IMR-90 (cell line): ENCODE measurements at places on chromosomes 3 and 15.

DNA sequence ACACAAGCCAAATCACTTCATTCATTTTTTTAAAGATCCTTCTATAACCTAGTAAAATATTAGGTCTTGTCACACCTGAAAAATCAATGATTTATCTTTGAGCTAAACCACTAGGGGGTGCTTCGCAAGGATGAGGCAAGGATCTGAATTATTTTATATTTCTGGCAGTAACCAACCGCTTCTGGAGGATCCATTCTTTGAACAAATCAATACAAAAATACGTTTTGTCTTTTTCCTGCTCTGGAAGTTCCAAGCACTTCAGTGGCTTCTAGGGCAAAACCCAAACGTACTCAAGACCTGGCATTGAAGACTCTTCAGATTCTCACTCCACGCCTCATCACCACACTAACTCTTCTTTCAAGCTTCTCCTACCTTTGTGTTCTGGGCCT is 486 bp downstream of the LSG1 start:
- DNase-seq: peak; percentile 52

DNA sequence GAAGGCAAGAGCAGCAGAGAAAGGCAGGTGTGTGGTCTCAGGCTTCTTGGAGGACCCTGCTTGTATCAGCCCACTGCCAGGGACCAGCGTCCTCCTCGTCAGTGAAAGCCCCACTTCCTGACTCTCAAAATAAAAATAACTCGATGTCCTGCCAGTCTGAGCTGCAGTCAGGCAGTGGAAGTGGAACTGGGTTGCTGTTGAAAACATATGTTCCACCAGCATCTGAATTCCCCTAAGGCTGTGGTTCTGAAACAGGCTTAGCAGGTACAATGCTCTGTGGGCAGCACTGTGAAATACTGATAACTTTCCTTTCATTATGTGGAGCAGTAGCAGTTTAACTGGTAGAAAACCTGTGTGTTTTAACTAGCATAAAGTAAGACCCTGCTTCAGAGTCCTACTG is 121.6 kb upstream of the EIF1B start:
- no peak for DNase-seq

DNA sequence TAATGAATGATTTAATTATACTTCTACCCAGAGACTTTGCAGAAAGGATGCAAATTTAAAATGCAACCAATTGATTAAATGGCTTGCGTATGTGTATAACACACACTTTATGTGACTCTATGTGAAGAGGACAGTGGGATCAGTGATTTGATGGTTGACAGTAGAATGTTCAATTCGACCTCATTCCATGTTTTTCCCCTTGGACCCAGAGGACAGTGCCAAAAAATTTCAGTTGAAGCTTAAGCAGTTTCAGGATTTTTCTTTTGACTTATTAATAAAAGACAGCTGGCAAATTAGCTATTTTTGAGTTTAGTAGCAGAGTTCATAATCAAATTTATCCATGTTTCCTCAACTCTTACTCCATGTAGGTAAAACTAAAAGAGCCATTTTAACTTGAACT is 742.4 kb upstream of the NR2F2 start:
- DNase-seq: no peak

DNA sequence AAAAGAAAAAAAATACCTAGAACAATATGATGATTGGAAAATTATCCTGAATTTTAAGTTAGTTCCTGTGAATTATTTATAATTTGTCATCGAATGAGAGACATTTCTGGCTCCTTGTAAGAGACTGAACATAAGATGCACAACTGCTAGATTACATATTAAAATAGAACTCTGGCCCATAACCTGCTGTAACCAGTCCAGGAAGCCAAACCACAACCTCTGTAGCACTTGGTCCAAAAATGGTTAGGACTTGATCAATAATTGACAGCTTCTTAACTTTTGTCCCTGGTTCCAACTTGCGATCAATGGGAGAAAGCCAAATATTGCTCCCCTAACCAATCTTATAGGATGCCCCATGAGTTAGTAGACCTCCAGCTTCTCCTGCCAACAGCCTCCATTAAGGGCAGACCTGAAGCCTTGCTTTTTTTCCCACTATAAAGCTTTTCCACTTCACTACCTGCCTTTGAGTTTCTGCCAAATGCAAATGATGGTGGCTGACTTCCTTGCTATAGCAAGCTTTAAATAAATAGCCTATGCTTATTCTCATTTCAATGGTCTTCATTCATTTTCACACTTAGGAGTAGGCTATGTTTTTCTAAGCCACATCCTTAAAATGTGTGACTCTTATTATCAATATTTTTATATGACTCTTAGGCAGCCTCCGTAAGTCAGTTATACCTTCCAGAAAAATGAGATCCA is 224.0 kb upstream of the ARHGEF26 start:
- DNase-seq: no peak

- peak; percentile 91 for DNase-seq
Measured at GRCh38 chr15:63023351-63023945, 19.1 kb upstream of the TPM1 start.

GRCh38 chr3:18703798-18704197 is 278.7 kb upstream of the SATB1 start:
- no peak for DNase-seq

- no peak for DNase-seq
Measured at GRCh38 chr15:86399041-86399954, 319.6 kb downstream of the AGBL1 start.

GRCh38 chr3:140378571-140379340 is 299.1 kb upstream of the TRIM42 start:
- no peak for DNase-seq

- DNase-seq: no peak
Measured at GRCh38 chr15:101528108-101528916, 38.8 kb upstream of the PCSK6 start.

DNA sequence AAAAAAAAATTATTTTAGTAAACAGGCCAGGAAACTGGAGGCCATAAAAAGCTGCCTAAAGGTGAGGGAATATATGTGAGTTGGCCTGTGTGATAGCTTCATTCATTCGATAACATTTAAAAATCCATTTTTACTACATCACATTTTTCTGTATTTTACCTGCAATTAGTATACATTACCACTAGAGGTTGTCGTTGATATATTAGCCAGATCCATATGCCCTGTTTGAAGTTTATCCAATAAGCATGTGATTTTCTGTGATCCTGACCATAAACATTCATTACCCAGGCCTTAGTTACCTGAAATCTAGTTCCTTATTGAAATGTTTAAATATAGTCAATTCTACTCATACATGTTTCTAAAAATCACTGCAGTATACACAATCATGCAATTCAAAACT is 71.4 kb downstream of the ARNT2 start:
- no peak for DNase-seq

DNA sequence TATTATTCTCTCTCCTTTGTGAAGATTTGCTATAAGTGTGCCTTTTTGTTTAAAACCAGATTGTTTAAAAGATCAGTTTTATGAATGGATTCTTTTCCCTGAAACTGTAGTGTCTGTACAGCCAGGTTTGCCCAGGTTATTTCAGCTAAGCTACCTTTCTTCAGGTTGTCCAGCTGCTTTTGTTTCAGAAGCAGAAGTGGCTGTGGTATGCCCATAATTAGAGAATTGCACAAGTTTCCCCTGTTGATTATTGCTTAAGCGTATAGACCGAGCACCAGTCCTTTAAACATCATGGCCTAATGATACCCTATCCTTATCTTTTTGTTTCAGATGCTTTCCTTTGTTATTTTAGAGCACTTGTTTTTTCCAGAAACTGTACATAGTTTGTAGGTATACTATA is 10.2 kb downstream of the ASB7 start:
- no peak for DNase-seq

- no peak for DNase-seq
Measured at GRCh38 chr3:70582803-70583202, 270.4 kb upstream of the MDFIC2 start.

- peak; percentile 98 for DNase-seq
Measured at GRCh38 chr3:150146991-150147761, 176.5 kb upstream of the PFN2 start.

DNA sequence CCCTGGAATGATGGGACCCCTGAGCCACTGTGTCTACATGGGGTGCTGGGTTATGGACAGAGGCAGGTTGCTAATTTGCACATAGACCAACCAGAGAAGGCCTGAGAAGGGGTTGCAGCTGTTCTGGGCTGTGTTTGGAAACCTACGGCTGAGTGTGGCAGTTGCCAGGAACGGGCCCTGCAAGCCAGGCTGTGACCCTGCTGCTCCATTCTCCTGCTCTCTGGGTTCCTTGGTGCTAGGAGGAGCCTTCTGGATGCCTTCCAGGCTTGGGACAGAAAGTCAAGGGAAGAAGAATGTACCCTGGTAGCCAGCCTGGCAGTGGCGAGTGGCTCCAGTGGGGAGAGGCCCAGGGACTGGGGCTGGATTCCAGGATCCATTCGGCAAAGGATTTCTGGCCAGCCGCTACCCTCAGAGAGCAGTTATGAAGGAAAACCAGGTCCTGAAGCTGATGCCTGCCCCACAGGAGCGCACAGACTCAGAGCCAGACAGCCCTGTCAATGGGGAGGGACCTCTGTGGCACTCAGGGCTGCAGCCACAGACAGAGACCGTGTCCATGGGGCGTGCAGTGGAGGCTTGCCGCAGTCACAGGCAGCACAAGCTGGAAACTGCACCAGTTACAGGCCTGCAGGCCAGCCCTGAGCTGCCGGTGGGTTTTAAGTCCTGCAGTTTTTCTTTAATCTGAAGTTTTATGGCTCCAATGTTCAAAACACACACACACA is 55.1 kb upstream of the ACAD9 start:
- no peak for DNase-seq

GRCh38 chr3:175187586-175187985 is 328.5 kb downstream of the NAALADL2 start:
- DNase-seq: peak; percentile 38

GRCh38 chr15:36921484-36922091 is 178.8 kb downstream of the MEIS2 start:
- DNase-seq: no peak

DNA sequence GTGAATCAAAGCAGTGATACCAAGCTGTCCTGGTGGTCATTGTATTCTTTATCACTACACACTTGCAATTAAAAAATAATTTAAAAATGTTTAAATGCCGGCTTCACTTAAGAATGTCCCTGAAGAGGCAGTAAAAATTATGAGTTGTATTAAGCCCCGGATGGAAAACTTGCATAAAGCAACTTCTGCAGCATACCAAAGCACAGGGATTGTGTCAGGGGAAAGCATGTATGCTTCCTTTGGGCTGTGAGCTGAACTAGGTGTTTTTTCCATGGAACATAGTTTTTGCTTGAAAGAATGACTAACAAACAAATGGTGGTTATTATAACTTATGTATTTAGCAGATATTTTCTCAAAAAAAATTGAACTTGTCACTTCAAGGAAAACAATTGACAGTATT is 143.1 kb downstream of the ARNT2 start:
- DNase-seq: no peak

DNA sequence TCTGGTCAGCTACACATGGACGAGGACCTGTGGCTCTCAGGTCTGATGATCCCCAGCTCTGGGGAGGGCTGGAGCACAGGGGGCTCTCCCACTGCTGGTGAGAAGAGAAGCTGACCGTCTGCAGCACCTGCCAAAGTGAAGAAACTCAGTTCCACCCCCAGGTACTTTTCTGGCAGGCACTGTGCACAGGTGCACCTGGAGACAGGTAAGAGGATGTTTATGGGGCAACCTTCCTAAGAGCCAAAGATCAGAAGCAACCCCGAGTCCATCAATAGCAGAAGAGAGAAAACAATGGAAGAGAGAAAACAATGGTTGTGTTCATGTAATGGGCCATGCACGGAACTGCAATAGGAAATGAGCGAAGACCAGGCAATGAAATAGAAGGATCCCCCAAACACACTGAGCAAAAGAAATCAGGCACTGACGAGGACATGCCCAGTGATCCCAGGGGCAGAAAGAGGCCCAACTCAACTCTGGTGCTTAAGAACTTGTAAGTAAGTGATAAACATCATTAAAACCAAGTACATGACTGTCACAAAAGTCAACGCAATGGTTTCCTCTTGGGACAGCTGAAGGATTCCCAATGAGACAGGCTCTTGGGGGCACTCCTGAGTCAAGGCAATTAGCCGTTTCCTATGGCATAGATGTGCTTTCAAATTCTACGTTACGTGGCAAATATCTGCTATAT is 95.0 kb upstream of the ALDH1A3 start:
- DNase-seq: no peak

DNA sequence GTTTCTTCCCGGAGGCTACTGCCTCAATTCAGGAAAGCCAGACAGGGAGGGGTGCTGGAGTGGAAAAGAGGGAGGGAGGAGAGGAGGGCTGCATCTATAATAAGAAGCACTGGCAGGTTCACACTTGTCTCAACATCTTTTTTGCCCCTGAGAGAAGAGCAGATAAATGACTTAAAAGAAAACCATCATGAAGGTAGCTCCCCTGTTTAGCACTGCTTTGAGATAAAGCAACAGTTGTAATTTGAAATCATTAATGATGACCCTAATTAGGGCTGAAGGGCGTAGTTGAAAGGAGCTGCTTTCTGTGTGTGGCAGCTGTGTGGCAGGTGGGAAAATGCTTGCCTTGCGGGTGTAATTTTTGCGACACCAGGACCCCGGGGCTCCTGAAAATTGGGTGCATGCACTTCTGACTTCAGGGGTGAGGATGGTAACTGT is 222.8 kb upstream of the IL12A start:
- no peak for DNase-seq

- DNase-seq: no peak
Measured at GRCh38 chr15:90159213-90159612, 41.9 kb upstream of the SEMA4B start.

DNA sequence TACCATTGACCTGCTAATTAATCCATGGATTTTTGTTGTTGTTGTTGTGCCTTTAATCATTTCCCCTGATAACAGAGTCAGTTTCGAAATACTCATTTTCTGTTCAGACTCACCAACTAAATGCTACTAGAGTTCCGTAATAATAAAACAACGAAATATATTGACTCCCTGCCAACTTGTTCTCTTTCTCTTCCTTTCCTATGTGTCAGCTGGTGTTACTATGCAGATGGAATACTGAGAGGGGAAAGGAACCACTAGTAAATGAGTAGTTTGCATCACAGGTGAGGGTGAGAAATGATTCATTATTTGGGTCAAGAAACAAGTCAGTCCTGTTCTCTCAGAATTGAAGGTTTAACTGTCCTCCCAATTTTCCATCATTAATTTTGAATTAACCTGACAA is 1027.3 kb downstream of the TUSC7 start:
- peak; percentile 57 for DNase-seq
